ENCODE measurements at places on chromosomes 12 and 14.
A peak's percentile ranks its signal among the peaks of the same experiment; 100 is the strongest.

- DNase-seq, result no peak
Measured at GRCh38 chr14:53032161-53032803, 81.4 kb upstream of the FERMT2 start.

GRCh38 chr12:53200458-53201176 lies 6.4 kb downstream of the ITGB7 start:
- no peak for DNase-seq

DNA sequence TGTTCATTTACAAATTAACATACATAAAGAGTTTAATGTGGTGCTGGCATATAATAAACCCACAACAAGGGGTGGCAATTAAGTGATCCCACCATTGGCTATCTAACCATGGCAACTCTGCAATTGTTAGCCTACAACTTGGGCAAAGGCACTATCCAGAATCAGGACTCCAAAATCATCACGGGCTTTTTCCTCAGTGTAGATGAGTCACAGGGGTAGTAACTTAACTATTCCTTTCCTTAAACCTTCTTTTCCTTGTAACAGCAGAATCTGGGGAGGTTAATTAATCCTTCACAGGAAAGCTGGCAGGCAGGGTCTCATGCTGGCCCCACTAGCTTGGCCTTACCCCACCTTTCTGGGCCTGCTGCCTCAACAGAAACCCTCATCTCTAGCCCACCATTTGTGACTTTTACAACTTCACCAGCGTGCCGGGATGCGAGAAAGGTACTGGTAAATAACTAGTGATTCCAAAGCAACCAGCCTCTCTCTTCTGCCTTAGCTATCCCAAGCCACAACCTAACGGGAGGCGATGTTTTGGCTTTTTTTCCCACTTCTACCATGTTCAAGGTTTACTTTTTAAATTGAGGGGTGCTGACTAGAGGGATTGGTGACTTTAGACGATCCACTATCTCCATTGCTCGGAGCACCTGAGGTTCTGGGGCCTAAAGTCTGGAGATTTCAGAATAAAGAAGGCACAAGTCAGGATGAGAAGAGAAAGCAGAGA lies 744 bp downstream of the ATP5MC2 start:
- no peak for DNase-seq

DNA sequence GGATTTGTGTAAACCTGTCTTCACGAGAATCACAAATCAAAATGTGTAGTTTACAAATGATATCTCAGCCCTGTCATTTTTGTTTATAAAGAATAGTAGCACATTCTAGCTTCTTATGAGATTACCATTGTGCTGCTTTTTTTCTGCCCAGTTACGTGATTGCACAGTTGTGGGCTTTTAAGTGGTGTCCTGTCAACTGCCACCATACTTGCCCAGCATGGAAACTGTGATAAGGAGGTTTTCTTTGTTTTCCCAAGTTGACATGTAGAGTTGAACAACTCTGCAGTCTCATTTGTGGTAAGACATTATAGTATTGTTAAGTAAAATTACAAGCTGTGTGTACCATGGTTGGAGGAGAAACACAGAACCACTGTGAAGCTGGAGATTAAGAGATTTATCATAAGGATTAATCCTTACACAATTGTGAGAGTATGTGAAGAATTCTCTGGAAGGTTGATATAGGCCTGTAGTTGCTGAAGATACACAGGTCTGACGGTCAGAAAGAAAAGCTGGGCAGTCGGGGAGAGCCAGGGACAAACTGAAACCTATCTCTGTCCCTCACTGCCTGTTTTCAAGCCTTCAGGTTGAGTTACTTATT lies 12.2 kb downstream of the CHURC1 start:
- no peak for DNase-seq

- no peak for DNase-seq
Measured at GRCh38 chr14:54177641-54178621, 218.9 kb upstream of the CDKN3 start.

DNA sequence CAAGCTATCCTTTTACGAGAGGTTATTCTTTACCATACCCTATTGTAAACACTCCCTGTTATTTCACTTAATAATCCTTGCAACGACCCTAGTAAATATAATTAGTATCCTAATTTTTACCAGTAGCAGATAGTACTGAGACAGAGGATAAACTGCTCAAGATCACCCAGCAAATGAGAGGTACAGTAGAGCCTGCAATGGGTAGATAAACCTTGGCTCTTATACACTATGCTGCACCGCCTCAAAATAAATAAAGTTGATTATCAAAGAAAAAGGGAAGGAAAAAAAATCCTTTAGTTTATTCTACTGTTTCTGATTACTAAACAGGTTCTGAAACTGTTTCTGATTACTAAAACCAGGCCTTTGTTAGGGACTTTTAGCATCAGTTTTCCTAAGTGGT lies 22.5 kb downstream of the YBX3 start:
- no peak for DNase-seq

- DNase-seq, result no peak
Measured at GRCh38 chr12:124498275-124499189, 68.9 kb downstream of the NCOR2 start.

DNA sequence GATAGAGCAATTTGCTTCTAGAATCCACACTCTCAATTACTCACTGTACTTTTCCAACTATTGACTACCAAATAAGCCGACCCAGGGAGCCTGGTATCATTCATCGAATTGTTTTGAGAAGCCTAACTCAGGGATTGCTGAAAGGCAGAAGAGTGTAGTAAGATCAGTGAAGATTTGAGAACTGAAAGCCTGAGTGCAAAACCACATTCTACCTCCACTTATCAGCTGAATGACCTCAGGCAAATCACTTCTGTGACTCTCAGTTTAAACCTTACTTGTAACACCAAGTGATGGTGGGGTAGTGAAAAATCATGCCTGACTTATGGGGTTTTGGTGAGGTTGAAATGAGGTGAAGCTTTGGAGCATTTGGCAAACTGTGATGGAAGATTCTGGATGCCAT lies 126.1 kb upstream of the MAX start:
- no peak for DNase-seq

DNA sequence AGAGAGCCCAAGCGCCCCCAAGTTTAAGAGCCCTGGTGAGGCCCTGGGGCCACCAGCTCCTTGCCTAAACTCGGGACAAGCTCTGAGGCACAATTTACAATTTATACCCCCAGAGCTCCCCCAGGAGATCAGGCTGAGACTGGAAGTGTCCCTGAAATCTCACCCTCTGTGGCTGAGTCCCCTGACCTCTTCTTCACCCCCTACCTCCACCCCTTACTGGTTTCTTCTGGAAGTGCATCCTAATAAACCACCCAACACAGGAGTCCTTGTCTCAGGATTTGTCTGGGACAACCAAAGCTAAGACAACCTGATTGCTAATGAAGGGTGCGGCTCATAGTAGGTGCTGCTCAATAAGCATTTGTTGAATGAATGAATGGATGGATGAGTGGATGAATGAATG lies 206.4 kb downstream of the BCL11B start:
- no peak for DNase-seq

- no peak for DNase-seq
Measured at GRCh38 chr12:97075161-97075933, 168.3 kb downstream of the NEDD1 start.

DNA sequence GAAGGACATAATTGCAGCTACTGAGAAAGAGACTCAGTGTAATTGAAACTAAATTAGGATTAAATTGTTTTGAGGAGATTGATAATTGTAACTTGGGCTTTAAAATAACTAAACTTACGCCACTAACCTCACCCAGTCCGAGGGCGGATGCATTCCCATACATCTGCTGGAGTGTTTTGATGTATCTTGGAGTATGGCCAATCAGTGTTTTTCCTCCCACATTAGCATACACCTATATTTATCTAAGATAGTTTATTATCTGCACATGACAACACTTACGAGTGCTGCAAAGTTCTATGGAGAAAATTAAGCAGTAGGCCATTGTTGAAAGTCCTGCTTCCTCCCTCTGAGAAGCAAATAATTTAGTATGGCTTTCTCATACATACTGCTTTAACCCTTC lies 184.7 kb upstream of the PLEKHG7 start:
- DNase-seq, result no peak

DNA sequence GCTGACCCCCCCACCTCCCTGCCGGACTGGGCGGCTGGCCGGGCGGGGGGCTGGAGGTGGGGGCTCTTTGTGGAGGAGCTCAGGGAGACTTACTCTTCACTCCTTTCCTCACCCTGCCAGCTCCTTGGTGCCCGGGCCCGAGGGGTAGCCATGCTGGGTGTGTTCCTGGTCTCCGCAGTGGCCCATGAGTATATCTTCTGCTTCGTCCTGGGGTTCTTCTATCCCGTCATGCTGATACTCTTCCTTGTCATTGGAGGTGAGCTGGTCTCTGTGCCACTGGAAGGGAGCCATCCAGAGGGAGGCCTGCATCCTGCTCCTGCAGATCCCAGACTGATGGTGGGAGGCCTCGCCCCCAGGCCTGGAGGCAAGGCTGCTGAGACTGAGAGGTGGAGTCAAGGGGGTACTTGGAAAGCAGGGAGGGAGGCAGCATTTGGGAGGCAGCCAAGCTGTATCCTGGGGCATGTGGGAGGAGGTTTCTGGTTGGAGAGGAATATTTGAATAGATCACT lies 19.7 kb downstream of the SOAT2 start:
- DNase-seq, result no peak

DNA sequence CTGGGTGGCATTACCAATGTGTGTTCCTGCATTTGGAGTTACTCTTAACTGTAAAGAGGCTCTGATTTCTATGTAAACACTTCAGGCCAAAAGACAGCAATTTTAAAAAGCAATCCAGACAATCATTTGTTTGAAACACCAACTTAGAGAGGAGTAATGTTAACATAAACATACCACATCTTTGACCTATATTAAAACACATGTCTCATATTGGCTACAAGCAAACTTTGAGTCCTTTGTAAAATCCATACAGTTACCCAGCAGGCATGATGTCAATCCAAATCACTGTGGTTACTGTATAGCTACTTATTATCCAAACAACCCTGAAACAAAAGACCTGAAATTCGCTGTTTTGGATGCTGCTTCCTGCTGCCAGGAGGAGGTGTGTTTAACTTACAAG lies 7.5 kb upstream of the G2E3 start:
- DNase-seq, result no peak

DNA sequence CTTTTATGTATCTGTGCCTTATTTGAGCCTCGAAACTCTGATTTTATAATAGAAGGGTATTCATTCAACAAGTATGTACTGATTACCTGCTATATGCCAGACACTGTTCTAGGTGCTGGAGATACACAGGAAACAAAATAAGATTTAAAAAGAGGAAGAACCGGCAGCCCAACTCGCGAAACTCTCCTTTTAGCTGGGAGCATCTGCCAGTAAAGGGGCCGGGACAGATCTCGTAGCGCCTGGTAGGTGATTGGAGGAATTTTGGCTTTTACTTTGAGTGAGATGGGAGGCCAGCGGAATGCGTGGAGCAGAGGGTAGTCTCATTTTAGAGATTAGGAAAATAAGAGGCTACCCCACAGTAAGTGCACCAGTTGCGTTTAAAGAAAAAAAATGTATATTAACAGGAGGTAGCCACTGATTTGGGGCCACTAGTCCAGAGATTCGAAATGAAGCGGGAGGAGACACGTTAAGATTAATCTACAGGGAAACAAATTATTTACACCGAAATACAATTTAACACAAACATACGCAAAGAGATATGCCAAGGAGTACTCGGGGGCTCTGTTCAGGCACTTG lies 520 bp upstream of the MON2 start:
- DNase-seq, result peak; percentile 45

DNA sequence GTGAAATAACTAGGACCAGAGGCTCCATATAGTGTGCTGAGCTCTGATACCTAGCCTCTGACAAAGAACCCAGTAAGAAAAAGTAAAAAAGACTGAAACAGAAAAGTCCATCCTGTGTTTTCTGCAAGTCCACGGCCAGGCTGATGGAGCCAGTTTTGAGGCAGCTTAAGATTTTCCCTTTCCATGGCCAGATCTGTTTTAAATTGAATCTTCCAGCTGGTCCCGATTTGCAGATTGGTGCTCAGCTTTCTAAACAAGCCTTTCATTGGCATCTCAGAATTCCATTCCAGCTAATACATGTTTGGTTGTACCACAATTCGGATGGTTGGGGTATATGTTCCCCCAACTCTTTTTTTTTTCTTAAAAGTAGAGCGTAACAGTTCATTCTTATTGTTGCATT lies 152.0 kb downstream of the DACT1 start:
- DNase-seq, result no peak
